ENCODE measurements at places on chromosomes 6 and 20.

DNA sequence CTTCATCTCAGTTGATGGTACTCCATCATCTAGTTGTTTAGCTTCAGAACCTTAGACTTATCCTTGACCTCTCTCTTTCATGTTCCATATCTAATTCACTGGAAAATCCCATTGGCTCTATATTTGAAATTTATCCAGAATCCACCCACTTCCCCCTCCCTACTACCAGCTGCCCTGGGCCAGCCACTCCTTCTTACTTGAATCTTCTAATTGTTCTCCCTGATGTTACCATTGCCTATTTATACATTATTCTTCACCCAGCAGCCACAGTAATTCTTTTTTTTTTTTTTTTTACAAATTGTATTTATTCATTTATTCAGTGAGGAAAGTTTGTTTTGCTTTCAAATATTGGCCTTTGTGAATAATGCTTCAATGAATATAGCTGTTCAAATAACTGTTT, 8.2 kb downstream of the SEC23B start:
- DNase-seq: no peak

- no peak for DNase-seq
Measured at GRCh38 chr6:13931797-13932402, 7.1 kb downstream of the RNF182 start.

GRCh38 chr6:131982740-131983259, 31.6 kb upstream of the CCN2 start:
- peak; percentile 24 for DNase-seq

DNA sequence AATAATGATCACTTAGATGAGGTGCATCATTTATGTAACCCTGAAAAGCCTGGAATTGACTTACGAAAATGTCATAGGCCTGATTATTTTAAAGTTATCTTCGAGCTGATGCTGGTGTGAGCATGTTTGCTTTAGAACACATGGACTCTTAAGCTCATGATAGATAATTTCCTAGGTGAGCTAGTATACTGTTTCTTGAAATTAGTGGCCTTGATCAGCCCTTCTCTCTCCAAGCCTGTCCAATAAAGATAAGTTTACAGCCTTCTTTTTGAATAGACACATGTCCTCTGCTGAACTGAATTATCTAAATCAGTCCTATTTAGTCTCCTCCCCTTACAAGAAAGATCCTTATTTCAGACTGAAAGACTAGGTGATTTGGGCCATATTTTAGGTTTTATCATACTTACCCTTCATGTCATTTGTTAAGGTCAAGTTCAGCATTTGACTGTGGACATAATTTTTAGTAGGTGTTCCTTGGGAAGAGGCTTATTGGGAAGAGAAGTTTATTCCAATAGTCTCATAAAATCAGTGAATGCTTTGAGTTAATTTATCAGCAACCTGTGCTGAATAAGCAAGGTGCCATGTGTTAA, 15.3 kb downstream of the FOXO3 start:
- no peak for DNase-seq

DNA sequence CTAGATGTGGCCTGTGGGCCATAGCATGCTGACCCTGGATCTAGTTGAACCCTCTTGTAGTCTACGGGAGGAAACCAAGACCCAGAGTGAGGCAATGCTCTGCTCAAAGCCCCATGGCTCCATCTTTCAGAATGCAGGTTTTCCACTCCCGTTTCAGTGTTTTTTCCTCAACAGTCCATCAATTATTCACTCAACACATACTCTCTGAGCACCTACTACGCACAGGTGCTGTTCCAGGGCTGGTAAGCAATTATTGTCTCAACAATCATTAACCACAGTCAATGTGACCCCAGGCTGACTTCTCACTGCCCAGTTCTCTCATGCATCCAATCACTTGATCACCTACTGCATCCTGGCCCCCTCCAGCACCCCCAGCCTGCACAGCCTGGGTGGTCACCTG, 20.0 kb downstream of the MOCS1 start:
- no peak for DNase-seq

DNA sequence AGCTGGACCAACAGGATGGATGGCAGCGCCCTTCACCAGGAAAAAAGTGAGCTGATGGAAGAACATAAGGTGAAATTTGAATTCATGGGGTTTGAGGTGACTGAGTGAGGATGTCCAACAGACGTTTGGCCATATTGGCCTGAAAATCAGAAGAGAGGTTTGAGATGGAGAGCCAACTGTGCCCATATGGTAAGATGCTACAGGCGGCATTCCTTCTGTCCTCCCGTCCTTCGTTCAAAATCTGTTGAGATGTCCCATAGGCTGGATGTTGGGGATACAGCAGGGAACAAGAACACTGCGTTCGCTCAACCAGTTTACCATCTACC, 468 bp upstream of the CMTR1 start:
- DNase-seq: peak; percentile 30

GRCh38 chr6:137927777-137928218, 60.7 kb downstream of the TNFAIP3 start:
- DNase-seq: peak; percentile 29

DNA sequence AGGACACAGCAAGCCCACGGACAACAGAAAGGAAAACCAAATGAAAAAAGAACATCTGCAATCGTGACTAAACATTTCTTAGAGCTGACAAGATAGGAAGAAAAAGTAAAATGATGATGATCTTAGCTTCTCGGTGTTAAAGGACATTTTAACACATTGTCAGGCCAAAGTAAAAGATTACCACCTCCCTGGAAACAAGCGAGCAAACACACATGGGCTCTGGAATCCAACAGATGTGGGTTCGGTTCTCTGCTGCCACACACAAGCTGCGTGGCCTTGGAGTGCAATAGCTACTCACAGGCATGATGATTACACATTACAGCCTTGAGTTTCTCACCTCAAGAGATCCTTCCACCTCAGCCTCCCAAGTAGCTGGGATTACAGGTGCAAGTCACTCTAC, 7.5 kb upstream of the AAR2 start:
- DNase-seq: no peak

- no peak for DNase-seq
Measured at GRCh38 chr6:91782802-91783201, 1195.9 kb upstream of the MAP3K7 start.

GRCh38 chr20:4167261-4168021, 152.1 kb upstream of the RNF24 start:
- peak; percentile 38 for DNase-seq

GRCh38 chr6:120771019-120771418, 563.3 kb downstream of the TBC1D32 start:
- no peak for DNase-seq

GRCh38 chr20:37111926-37112455, 16.2 kb upstream of the RBL1 start:
- no peak for DNase-seq

DNA sequence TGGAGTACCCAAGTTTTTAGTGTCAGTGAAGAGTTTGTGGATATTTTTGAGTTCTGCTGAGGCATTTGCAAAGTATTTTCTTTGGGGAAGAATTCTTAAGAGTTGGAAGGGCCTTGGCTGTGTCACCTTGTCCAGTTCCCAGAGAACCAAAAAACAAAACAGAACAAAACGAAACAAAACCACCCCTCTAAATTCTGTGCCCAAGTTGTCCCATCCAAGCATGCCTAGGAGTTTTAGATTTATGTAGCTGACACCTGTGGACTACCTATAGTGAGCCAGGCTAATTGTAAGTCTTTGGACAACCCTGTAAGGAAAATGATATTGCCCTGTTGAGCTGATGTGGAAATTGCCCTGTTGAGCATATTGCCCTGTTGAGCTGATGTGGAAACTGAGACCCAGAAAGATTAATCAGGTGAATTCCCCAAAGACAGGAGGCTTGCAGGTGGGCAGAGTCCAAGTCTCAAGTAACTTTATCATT, 1.0 kb upstream of the ECI2 start:
- no peak for DNase-seq

DNA sequence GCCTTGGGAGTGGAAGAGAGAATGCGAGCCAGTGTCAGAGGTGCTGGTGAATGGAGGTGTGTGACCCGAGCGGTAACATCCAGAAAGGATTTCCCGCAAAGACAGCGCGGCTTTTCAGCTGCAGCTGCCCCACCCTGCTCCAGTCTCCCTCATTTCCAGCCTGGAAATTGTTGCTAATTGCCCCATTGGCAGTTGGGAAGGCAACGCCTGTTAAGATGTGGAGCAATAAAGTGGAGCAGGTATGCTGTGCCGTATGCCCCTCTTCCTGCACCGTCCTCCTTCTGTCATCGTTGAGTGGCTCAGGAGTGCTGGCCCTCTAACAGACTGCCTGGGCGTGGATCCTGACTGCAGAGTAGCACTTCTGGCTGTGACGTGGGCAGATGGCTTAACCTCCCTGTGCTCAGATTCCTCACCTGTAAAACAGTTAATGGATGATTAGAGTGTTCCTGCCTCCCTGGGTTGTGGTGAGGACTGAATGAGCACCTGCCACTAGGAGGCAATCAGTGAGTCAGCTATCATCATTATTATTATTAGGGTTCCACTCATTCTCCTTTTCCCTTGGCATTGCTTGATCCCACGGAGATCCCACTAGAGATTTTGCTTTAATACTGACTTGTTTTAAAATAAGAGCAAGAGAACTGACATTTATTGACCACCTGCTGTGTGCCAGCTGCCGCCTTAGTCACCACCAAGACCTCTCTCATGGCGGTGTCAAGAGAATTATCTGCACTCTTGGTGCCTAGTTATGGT, 11.7 kb downstream of the ARFGEF2 start:
- DNase-seq: no peak

- peak; percentile 95 for DNase-seq
Measured at GRCh38 chr20:45347936-45348778, at the start of gene SDC4. TSS of gene SDC4 (minus strand) at chr20:45348424. CDS start at chr20:45348384, 40 bp downstream.

DNA sequence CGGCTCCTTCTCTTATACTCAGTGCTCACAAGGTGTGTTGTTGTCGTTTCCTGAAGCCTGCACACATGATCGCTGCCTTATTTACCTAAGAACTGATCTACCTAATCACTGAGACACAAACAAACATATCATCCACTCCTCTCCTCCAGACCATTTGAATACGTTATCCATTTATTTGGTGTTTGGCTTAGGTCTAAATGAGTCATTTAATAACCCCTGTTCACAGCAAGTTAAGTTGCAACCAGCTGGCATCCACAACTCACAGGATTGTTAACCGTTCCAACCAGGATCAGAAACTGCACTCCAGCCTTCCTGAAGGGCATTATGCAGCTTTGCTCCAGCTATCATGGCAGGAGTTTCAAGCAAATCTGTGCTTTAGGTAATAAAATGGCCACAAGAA, 511.1 kb upstream of the MAP3K7 start:
- no peak for DNase-seq

- DNase-seq: no peak
Measured at GRCh38 chr20:46257887-46258286, 50.4 kb downstream of the CDH22 start.

- DNase-seq: no peak
Measured at GRCh38 chr20:5153612-5154542, 27.1 kb downstream of the CDS2 start.

DNA sequence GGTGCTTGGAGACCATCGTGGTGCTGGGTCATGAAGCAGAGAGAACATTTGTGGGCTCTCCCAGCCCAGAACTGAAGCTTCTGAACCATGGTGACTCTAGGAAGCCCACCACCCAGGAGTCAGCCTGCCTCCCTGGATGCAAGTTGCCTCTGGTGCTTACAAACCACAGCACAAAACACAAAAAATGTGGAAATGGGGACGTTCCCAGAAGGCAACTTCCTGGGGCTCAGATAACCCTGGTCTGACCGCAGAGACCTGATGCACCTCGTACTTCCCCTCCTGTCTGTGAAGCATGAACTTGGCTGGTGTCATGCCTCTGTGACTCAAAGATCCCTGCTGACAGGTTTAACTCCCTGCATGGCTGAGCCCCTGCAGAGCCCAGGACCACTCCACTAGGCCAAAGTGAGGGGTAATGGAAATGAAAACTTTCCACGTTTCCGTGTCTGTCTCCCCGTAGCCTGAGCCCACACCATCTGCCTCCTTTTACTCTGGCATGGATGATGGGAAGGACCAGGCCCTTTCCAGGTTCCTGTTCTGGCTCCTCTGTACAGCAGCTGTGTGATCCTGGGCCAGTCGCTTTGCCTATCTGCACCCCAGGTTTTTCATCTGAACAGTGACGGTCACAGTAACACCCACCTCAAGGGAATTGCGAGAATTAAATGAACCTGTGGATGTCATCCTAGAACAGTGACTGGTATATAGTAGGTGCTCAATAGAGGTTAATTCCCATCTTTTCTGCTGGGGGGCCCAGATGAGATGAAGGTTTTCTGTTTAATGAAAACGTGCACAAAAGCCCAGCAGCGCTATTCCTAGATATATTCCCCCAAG, 57.7 kb downstream of the PPP1R16B start:
- DNase-seq: no peak

DNA sequence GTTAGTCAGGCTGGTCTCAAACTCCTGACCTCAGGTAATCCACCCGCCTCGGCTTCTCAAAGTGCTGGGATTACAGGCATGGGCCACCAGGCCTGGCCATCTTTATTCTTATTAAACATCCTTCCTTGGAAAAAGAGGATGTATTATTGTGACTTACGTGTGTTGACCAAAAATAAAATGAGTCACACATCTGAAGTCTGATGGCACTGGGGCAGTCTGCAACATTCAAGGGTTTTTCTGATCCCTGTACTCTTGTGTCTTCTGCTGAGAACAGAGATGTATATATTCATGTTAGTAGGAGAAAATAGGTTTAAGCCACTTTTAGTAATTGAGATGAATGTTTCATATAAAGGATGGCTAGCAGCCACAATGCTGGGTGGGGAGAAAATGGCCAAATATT, 129.9 kb upstream of the RIPOR2 start:
- no peak for DNase-seq

DNA sequence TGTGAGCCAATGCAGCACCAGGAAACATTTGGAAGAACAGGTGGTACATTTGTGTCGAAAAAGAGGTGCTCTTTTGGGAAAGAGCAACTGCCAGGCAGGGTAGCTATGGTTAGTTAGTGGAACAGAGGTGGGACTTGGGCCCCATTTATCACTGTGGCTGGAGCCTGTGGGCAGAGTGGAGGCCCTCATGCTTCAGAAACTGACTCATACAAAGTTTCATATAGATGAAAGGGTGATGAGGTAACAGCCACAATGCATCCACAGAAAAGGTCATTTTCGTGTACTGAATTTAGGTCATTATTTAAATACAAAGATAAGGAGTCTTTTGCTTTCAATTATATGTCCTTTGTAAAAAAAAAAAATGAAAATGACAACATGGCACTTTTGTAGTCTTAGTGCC, 76.4 kb upstream of the HS3ST5 start:
- DNase-seq: peak; percentile 8

Measured in urothelium cell line (cell line).